ENCODE measurements at places on chromosomes 4 and X.

DNA sequence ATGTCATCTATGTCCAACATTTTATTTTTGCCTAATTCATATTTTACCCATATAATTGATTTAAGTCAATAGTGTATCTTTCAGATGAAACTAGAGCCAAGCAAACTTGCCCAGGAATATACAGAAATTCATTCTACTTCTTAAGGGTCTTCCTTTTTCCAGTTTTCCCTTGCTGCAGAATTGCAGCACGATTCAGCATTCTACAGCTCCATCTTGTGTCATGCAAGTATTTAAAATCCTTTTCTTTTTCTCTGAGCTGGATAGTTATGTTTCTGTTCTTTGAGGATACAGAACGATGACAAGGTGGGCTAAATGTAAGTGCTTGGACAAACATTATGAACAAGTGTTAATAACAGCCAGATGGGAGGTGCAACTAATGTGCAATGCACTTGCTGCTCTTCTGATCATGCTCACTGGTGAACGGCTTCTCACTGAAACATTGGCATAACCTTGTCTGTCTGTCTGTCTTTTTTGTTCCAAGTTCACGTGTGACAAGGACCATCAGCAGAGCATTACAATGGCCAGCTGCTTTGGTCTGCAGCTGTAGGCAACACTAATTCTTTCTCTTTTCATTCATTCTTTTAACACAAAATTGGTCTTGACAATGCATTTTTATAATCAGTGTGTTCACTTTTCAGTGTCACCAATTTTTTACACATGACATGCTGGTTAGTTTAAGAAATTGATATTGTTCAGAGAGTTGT lies 1821.7 kb downstream of the ARAP2 start:
- DNase-seq: no peak

- no peak for DNase-seq
Measured at GRCh38 chrX:69229436-69229835, 64.2 kb upstream of the PJA1 start.

- DNase-seq: no peak
Measured at GRCh38 chr4:120403296-120403695, 336.6 kb upstream of the MAD2L1 start.

GRCh38 chr4:152352622-152353116 lies 183.2 kb downstream of the FBXW7 start:
- no peak for DNase-seq

DNA sequence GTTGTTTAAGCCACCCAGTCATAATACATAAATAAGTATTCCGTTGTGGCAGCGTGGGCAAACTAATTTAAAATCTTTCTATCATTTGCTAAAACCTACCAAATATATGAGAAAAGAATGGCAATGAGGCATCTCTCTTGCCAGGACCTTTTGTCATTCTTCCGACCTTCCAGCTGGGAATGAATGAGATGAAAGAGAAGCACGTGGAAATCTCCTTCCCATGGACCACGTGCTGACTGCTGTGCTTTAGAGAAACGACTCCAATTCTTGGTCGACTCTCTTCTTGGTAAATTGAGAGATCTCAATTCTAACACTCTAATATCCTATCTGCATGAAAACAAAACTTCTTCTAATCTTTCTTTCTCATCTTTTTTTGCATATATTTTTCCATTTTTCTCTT lies 116.5 kb downstream of the COL25A1 start:
- no peak for DNase-seq

- no peak for DNase-seq
Measured at GRCh38 chr4:143341186-143341755, 4.6 kb downstream of the GAB1 start.

DNA sequence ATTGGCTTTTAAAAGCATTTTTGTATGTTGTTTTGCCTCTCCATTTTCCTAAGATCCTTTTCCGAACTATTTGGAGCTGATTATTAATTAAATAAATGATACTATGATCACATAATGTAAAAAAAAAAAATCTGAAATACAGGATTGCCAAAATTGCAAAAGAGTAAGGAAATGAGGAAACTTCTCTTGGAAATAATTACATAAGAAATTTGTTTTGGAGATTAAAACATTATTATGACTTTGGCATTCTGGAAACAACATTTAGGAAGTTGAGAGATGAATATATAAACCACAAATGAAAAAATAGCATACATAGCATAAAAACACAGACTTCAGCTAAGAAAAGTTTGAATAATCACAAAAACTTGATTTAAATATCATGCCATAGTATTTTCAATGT lies 33.5 kb downstream of the PF4 start:
- DNase-seq: no peak

DNA sequence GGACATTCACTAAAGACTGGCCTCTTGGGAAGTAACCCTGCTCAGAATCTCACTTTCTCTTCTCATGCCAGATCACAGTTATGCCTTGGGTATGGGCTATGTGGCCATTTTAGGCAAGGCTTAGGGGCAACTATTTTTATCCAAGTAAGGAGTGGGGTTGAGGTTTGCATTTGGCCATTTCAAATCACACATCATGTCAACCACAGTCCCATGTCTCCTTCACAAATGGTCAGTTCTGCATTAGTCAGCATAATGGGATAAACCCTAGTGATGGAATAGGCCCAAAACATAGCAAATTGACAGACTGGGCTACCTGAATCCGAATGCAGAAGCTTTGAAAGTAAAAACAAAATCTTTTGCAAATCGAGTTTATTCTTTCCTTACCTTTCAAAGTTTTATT lies 827 bp upstream of the RTL3 start:
- no peak for DNase-seq

DNA sequence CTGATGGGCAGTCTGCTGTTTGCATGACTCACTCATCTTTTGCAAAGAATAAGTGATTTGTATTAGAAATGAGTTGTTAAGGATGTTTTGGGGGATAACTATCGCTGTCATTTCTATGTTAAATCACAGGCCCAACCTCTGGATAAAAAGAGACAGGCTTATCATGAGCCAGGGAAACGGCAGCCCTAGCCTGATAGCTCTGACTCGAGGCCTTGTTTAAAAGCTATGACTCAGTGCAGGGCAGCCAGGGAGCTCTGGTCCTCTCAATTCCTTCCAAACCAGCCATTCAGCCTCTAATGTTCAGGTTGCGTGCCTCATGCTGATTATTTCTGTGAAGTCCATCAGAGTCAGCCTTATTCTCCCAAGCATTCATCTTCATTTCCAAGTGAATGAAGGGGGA lies 305.9 kb upstream of the HAND2 start:
- no peak for DNase-seq

DNA sequence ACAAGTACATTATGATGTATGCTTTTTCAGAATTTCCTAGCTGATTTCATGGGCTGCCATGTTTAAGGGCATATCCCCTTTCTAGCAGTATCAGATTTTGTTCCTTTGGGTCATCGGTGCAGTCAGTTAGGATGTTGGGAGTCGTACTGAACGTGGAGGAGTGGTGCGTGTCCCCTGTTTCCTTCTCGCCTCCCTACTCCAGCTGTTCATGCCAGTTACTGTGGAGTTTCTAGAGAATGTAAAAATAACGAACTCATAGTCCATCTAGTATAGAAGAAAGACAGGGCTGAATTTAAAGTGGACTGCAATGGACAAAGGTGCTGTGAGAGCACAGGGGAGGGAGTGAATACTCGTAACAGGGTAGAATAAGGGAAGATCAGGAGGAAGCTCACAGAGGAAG lies 111.3 kb downstream of the CEP135 start:
- DNase-seq: no peak

DNA sequence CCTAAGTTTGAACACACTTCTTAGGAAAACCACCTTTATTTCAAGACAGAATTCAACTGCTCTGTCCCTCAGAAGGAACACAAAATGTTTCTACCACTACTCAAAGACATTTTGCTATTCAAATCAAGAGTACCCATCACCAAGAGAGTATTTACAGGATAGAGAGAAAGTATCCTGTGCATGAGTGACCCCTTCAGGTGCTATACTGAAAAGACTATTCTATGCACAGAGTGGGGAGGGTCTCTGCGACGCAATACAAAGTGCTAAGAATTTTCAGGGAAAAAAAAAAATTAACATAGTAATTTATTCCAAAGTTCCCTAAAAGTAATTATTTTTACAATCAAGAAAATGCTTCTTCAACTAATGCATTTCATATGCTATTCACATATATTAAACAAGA lies 346.4 kb upstream of the FAM241A start:
- no peak for DNase-seq

DNA sequence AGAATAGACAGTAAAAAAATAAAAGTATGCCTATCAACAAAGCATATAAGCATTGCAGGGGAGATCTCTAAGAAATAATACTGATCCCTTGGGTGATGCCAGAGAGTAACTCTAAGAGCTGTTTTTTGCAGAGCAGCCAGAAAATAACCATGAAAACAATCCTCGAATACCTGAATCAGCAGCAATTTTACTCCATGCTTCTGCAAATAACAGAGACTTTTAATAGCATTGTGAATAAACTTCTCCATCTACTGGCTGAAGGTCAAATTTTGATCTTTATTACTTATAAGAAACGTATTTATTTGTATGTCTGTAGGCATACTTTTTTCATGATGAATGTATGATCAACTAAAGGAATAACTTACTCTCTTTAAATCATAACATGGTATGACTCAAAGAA lies 334.5 kb downstream of the GALNTL6 start:
- no peak for DNase-seq

- DNase-seq: no peak
Measured at GRCh38 chrX:97531825-97532224, 648.1 kb downstream of the RPA4 start.

GRCh38 chr4:105957680-105958079 lies 62.4 kb downstream of the NPNT start:
- DNase-seq: no peak

DNA sequence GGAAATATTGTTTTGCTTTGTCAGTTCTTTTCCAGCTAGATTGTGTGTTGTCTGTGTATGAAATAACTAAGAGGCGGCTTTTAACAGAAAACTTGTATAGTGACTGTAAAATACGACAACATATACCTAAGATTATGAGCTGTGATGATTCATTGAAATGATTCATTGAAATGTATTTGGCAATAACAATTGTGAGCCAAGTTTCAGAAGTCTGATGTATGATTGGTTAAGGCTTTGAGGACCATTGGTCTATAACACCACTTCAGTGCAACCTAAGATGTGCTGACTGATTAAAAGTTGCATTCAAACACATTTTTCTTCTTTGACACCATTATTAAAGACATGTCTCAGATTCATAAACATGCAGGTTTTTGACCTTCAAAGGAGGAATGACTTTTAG lies 76.6 kb downstream of the PTPN13 start:
- DNase-seq: no peak

GRCh38 chr4:166128403-166128802 lies 255.4 kb downstream of the TLL1 start:
- no peak for DNase-seq

DNA sequence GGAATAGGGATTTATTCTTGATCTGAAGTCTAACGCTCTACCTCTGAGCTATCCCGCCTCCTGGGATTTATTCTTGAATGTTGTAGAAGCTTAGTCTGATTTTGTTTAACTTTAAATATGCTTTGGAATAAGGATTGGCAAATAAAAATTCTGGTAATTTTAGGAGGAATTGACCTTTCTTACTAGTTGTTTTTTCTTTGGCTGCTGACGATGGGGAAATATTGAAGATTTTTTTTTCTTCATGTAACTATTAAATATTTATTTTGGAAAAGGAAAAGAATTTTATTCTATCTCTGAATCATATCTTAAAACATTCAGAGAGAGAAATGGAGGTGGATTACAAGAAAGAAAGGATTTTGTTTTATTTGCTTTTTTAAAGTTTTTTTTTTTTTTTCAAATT lies 122.9 kb downstream of the PDLIM5 start:
- no peak for DNase-seq

DNA sequence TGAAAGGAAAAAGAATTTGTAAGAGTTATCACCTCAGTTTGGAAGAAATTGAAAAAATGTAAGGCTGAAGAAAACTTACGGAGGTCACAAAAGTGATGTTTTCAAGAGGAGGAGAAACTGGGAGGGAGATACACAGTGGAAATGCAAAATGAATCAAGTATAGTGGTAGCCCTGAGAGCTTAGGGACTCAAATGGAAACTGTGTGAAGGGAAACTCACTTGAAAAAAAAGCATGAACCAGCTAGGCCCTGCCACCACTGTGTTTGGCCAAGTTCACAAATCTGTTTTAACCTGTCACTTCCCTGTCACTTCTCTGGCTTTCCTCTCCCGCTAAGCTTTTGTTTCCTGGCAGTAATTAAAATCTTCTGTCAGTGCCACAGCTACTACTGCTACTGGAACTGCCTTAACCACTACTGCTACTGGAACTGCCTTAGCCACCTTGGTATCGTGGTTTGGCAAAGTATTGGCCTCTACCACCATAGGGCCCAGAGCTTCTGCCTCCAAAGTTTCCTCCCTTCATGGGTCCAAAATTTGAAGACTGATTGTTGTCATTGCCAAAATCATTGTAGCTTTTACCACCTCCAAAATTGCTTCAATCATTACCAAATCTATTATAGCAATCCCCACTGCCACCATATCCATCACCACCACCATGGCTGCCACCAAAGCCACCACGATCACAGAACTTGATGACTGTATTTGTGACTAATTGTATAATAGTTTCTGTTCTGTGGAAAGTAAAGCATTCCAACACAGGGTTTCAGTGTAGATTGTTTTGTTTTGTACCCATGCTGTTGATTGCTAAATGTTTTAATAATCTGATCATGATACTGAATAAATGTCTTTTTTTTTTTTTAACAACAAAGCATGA lies 41.5 kb downstream of the SMARCA5 start:
- DNase-seq: no peak

- DNase-seq: no peak
Measured at GRCh38 chrX:119688911-119689321, 4.1 kb downstream of the SEPTIN6 start.

DNA sequence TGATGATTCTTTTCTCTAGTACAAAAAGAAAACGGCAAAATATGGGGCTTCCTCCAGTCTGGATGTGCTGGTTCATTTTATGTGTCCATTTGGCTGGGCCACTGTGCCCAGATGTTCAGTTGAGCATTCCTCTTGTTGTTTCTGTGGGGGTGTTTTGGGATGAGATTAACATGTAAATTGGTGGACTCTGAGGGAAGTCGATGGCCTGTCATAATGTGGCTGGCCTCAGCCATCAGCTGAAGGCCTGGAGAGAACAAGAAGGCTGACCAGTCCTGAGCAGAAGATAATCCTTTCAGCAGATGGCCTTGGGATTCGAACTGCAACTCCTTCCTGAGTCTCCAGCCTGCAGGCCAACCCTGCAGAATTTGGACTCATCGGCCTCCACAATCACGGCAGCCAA lies 136.7 kb downstream of the EVC2 start:
- DNase-seq: no peak

DNA sequence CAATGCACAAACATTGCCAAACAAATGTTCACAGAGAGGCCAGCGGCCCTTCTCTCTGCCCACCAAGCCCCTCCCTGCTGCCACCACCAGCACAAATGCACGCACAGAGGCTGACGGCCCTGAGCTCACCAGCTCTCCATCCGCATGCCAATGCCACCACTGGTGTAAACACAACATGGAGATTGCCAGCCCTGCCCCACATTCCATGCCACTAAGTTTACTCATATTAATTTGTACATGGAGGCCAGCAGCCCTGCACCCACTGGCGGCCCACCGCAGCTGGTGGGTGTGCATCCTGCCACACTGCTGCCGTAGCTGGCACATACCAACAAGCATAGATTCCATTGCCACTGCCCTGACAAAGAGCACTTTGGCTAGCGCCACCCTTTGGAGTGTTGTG lies 124.0 kb downstream of the CYLC1 start:
- no peak for DNase-seq

- DNase-seq: no peak
Measured at GRCh38 chr4:25011135-25011866, 19.4 kb downstream of the LGI2 start.

GRCh38 chrX:48945517-48946348 lies 11.7 kb downstream of the OTUD5 start:
- no peak for DNase-seq
